ENCODE measurements at places on chromosomes 6 and 20.
A peak's percentile ranks its signal among the peaks of the same experiment; 100 is the strongest.

DNA sequence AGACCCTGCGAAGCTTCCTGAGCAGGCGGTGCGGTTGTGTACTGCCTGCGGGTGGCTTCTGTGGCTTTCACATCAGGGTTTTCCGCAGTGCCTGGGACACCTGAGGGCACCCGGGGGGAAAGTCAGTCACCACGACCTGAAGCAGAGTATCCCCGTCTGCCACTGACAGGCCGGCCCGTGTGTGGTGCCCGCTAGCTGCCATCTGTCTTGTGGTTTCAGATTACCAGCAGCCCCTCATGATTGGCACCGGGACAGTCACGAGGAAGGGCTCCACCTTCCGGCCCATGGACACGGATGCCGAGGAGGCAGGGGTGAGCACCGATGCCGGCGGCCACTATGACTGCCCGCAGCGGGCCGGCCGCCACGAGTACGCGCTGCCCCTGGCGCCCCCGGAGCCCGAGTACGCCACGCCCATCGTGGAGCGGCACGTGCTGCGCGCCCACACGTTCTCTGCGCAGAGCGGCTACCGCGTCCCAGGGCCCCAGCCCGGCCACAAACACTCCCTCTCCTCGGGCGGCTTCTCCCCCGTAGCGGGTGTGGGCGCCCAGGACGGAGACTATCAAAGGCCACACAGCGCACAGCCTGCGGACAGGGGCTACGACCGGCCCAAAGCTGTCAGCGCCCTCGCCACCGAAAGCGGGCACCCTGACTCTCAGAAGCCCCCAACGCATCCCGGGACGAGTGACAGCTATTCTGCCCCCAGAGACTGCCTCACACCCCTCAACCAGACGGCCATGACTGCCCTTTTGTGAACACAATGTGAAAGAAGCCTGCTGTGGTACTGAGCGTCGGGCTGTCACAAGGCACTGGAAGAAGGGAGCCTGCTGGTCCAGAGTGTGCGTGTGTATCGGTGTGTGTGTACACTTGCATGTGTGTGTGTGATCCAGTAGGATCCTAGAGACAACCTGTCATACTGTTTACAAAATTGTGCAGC lies 54.4 kb downstream of the GOPC start:
- DNase-seq = peak; percentile 40

- DNase-seq = no peak
These were observed 30.3 kb downstream of the BANF2 start for GRCh38 chr20:17730071-17730470.

DNA sequence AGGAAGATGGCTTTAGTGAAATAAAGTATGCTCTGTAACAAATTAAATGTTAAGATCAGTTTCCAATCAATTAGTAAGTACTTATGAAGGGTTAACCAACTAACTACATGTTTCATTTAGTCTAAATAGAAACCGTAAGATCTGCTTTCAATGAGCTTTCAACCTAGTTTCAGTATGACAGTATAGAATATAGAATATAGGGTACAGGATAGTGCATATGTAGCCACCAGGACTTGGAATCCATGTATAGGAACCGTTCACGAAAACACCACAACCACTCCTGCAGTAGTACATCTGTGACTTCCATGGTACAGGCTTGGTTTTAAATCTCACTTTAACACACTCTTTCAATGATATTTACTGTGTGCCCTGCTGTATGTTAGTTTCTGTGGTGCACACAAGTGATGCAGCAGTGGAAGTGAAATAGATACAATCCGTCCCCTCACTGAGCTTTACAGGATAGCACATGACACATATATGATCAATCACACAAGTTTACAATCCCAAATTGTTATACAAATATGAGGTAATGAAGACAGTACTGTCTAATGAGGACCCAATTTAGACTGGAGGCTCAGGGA lies 479.7 kb upstream of the MARCKS start:
- DNase-seq = no peak

- peak; percentile 67 for DNase-seq
These were observed 34.2 kb upstream of the B4GALT5 start for GRCh38 chr20:49747707-49748524.

DNA sequence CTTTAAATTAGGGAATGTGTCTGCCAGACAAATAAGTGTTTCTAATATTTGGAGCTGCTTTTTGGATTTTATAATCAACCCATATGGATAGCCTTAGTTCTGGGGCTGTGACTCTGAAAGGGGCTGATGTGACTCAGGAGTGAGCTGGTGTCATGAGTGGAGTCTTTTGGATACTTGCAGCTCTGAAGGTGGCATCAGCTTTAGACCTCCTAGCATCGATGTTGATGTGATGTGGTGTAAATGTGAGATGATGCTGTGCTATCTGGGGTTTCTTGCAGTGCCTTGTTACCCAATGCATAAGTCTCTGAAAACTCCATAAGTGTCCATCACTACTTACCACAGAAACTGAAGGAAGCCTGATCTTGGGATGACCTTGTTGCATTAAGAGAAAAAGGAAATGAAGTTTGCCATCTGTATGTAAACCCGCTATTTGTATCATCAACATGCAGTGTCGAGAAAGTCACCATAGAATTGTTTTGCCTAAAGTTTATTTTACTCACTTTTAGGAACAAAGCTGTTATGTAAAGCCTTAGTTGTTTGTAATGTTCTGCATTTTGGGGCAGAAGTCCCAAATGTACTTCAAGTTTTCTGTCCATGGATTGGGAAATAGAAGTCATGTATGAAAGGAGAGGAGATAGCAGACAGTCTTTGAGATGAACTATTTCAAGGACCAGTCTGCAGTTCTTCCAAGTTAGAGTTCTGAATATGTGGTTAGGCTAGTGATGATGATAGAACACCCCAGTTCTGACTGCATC lies 8.0 kb downstream of the FOXO3 start:
- no peak for DNase-seq

DNA sequence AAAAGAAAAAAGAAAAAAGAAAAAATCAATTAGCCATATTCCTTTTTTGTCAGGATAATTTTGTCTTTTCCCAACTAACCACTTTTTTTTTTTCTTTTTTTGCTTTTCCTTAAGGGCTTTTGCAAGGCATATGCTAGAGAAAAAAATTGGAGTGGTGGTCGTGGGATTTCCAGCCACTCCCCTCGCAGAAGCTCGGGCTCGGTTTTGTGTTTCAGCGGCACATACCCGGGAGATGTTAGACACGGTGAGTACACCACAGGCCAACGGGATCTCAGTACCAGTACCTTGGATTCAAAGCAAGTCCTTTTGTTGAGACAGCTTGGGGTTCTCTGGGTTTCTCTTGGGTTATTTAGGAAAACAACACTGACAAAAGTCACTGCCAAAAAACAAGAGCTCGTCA lies 61.2 kb upstream of the ISM1 start:
- DNase-seq = no peak

DNA sequence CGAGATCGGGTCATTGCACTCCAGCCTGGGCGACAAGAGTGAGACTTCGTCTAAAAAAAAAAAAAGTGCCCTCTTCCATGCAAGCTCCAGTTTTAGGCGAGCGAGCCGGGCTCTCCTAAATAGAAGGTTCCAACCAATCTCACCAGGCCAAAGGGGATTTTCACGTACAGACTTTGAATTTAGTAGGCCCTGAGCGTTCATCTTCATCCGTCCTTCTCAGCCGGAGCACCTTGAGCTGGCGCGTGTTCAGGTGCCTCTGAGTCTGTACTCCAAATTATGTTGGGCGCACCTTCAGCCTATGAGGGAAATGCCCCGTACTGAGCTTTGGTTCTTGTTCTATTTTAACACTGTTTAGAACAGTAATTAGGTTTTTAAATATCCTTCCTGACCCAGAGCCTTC lies 817 bp upstream of the TAP2 start:
- DNase-seq = no peak

GRCh38 chr6:41768545-41769308 lies 11.0 kb downstream of the FRS3 start:
- DNase-seq = peak; percentile 64

DNA sequence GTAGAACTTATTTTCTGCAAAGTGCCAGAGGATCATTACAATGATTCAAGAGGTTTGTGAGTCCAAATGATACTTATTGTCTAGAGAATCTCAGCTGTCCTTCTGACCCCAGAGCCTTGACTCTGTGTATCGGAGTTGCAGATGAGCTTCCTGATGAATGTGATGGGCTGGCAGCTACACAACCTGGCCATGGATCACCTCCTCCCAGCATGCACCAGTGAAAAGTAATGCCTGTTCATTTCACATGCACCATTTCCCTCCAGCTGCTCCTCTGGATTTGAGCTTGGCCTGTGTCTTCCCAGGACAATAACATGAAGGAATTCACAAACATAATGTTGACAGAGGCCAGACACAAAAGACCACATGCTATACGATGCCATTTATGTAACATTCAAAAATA lies 30.0 kb downstream of the SNHG17 start:
- no peak for DNase-seq

DNA sequence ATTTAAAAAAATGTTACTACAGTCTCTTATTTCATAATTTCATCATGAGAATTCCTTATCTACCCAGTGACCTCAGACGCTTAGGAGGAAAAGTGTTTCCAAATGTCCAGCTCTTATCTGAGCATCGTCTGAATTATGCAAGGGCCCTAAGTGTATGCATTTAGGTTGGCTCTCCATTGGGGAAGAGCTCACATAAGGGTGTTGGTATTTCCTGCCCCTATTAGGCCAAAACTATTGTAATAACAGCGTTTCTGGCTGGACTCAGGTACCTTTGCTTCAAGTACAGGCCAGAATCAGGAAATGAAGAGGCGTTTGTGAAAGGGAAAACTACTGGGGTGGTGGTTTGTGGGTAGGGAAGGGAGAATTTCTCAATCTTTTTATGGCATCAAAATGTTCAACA lies 40.4 kb upstream of the SGK1 start:
- DNase-seq = no peak

DNA sequence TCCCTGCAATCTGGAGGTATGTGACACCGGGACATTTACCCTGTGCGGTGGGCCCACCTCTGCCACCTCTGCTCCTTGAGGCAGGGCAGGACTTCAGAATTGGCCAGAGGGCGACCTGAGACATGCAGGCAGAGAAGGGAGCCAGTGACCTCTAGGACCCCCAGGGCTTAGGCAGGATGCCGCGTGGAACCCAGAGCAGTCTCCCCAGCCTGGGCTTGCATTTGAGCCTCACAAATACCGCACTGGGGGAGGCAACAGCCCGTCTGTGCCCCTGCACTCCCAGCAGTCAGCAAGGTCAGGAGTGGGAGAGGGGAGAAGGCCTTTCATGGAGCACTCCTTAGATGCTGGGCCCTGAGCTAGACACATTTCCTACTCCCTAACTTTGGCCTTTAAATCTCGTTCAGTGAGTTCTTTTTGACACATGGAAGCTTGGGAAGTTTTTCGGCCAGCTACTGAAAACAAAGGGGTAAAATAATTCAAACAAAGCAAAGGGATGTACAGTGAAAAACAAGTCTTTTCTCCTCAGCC lies 41.7 kb downstream of the C20orf203 start:
- no peak for DNase-seq

GRCh38 chr6:105179244-105180065 lies at the start of gene POPDC3:
TSS of gene POPDC3 (minus strand) at chr6:105180014. CDS start at chr6:105161909, 18,105 bp downstream.
- peak; percentile 13 for DNase-seq

DNA sequence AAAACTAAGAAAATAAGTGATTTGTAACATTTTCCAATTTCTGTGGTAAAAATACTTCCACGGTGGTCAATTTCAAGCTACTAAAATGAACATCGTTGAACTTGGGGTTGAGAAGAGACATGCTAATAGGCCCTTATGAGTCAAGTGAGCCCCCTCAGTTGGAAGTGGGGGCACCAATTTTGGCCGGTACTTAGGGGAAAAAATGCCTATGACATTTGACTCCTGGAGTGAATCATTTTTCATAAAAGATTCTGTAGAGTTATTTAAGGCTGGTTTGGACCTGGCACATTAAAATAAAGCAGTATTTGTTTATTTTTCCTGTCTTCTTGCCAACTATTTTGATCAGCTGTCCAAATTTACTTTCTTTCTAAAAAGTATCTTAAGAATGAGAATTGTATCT lies 32.4 kb upstream of the CAP2 start:
- no peak for DNase-seq

- DNase-seq = no peak
These were observed 925.5 kb upstream of the SLC35B3 start for GRCh38 chr6:9360881-9361280.

GRCh38 chr6:36618366-36619355 lies 24.5 kb downstream of the SRSF3 start:
- DNase-seq = no peak

DNA sequence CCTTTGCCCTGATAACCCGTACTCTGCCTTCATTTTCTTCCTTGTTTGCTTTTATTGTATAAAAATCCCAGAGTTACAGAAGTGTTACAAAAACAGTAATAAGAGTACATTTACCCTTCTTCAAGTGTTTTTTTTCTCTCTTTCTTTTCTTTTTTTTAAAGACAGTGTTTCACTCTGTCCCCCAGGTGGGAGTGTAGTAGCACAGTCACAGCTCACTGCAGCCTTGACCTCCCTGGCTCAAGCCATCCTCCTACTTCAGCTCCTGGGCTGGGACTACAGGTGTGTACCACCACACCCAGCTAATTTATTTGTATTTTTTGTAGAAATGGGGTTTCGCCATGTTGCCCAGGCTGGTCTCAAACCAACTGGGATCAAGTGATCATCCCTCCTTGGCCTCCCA lies 402.7 kb downstream of the CDKAL1 start:
- DNase-seq = no peak

DNA sequence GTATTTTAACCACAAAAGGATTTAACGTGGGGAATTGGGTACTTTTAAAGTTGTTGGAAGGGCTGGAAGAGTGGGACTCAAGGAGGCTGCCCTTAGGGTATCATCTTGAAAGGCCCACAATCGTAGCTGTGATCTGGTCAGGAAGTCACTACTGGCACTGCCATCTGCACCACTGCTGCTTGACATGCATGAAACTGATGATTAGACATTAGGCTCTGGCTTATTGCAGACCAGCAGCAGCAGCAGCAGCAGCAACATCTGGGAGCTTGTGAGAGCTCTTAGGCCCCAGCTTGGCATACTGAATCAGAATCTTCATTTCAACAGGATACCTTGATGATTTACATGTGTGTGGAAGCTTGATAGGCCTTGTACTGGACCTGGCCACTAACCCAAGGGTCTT lies 68.6 kb downstream of the PHF20 start:
- no peak for DNase-seq

DNA sequence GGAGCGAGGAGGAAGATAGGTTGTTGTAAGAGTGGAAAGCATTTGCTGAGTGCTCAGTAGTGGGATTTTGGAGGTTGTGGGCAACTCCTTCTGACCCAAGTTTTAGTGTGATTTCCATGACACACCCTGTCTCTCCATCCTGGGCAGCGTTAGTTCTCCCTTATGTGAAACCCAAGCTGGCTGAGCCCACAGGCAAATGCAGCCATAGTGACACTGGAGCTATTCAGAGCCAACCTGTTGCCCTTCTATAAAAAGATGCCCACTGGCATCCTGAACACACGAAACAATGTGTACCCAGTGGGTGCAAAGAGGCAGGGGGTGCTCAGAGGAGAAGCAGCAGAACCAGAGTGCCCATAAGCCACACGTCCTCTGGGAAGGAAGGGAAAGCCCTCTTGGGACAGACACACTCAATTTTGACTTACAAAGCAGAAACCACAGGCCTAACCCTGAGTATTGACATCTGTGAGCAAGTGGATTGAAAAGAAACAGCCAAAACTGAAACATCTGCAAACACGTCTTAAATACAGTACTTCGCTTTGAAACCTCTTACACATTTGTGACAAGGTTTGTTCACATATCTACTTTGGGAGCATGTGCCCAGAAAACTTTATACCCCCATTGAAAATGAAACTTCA lies 54.6 kb downstream of the BPIFB1 start:
- no peak for DNase-seq

All from left lung (tissue), 14 donors.